ENCODE measurements at places on chromosomes 16 and 17.

DNA sequence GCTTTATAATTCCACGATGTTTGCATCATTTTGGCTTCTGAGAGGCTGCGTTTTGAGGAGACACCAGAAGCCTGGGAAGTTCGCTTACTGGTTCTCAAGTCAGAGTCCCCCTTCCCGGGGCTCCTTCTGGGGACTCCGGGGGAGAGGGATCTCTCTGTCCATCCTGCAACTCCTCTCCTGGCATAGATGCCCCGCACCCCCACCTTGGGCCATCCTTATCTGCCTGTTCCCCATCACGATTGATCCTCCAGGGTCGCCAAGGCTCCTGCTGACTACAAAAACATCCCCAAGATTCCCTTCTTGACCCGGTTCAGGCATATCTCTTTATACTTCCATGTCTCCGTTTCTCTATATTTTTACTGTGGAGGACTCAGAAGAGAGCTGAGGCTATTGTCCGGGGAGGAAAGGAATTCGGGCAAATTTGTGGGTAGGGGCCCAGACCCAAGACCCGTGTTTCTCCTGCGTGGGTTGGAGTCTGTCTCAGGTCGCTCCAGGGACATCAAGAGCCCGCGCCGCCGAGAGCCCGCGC is 18.4 kb upstream of the HOXB13 start:
- no peak for DNase-seq

- DNase-seq: no peak
Observed at GRCh38 chr16:17632667-17633066, 161.9 kb upstream of the XYLT1 start.

- peak; percentile 47 for DNase-seq
Observed at GRCh38 chr17:5706577-5707210, 122.4 kb upstream of the NLRP1 start.

DNA sequence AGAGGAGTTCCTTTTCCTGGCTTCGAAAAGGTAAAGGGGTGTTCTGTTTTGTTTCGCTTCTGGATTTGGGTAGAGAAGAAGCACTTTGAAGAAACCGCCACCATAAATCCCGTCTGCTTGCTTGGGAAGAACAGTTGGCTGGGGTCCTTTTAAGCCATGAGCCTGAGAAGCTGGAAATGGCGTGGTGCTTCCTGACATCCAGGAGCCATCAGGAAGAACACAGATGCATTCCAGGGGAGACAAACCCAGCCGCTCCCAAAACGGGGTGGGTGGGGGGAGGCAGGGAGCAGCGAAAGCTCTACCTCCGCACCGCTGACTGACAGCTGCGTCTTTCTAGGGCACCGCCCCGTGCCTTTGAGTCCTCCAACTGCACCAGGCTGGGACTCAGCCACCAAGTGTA is 91.6 kb downstream of the ZDHHC7 start:
- DNase-seq: no peak

- no peak for DNase-seq
Observed at GRCh38 chr16:27786221-27786922, 236.4 kb downstream of the KATNIP start.

GRCh38 chr16:31347445-31347844 is 7.5 kb upstream of the ITGAX start:
- no peak for DNase-seq

- DNase-seq: no peak
Observed at GRCh38 chr16:84294531-84295142, at the start of gene WFDC1. WFDC1 (plus strand) TSS chr16:84294878; CDS start chr16:84294972, 94 bp downstream.

- no peak for DNase-seq
Observed at GRCh38 chr17:58310511-58311428, 17.8 kb downstream of the TSPOAP1 start.

GRCh38 chr17:75819678-75820077 is 24.5 kb downstream of the UNC13D start:
- DNase-seq: no peak

DNA sequence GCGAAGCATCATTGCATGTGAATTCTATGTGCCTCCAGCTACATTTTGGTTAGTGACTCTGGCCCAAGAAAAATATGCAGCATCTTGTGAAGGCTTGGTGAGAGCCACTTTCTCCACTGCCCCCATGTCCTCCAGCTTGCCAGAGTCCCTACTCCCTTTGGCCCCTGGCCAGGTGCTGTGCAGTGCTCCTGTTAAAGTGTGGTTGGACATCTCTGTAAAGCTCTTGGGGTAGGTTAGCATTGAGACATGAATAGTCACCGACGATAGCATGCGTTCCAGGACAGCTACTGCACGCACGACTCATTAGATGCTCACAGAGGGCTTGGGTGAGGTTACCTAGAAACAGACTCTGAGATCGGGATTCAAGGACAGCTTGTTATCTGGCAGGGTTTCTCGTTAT is 48.6 kb downstream of the FOXL1 start:
- no peak for DNase-seq

DNA sequence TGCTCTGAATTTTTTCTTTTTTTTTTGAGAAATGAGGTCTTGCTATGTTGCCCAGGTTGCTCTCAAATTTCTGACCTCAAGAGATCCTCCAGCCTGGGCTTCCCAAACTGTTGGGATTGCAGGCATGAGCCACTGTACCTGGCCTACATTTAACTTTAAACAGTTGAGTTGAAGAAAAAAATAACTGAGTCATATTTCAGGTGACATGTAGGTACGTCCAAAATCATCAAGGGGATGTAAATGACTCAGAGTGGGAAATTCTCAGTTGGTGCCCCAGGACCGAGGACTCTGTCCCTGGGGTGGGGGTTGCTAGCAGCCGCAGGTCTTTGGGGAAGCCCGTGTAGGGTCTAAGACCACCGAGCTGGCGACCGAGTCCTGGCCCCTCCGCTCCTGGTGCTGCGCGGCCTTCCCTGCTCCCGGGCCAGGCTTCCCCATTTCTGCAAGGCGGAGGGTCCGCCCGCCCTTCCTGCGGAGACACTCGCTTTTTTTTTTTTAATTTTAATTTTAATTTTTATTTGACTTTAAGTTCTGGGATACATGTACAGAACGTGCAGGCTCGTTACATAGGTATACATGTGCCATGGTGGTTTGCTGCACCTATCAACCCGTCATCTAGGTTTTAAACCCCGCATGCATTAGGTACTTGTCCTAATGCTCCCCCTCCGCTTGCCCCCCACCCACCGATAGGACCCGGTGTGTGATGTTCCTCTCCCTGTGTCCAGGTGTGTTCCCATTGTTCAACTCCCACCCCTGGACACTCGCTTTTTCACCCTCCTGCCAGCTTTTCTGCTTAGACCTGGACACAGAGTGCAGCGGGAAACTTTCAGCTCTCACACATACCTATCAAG is 12.7 kb upstream of the N4BP1 start:
- DNase-seq: no peak

DNA sequence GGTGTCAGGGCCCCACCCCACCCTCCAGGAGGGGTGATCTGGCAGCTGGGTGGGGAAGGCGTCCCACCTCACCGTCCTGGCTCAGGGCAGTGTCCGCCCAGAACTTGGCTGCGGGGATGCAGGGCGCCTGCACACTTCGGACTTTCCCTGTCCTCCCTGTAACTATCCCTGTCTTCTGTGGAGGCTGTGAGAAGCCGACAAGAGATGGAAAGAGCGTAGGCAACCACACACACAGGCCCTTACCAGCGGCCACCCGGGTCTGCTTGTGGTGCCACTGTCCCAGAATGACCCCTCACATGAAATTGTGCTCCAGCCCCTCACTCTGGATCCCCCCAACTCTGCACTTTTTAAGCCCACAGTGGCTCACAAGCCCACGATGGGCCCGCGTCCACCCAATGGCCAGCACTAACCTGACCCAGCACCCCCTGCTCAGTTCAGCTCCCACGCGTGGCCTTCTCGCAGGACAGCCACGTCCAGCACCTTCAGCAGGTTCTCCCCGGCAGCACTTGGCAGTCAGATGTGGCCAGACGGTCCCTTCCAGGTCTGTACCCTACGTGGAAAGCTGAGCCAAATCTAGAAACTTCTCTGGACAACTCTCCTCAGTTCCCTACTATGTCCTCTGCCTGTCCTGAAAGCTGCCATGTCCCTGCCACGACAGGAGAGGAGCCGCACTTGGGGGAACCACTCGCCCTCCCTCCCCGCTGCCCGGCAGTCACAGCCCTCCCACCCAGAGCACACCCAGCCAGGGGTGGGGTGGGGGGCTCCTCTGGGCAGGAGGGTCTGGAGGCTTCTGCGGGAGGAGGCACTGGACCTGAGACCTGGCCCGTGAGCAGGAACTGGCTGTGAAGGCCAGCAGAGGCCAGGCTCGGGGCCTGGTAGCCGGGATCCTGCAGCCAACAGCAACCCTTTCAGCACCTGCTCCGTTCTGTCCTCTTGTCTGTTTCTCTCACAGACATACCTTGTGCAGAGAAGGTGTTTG is 38.0 kb downstream of the PEMT start:
- DNase-seq: no peak

GRCh38 chr16:79158337-79158736 is 442.2 kb downstream of the MAF start:
- DNase-seq: no peak

DNA sequence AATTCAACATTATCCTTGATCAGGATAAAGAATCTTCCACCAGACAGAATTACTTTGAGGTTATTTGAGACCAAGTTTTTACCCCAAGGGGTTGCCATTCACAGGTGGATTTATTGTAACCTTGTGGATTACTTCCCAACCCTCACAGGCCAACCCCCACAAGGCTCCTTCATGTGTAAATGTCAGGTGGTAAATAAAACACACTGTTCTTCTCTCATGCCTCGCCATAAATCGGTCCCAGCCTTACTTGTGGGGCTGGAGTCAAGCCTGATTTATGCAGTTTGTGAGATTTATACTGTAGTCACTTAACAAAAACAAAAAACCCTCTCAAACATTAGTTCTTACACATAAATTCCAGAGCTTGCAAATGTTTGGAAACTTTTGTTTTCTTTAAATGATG is 98.6 kb upstream of the IRX3 start:
- DNase-seq: no peak

GRCh38 chr17:77606146-77606864 is 352.2 kb upstream of the TNRC6C start:
- DNase-seq: no peak

DNA sequence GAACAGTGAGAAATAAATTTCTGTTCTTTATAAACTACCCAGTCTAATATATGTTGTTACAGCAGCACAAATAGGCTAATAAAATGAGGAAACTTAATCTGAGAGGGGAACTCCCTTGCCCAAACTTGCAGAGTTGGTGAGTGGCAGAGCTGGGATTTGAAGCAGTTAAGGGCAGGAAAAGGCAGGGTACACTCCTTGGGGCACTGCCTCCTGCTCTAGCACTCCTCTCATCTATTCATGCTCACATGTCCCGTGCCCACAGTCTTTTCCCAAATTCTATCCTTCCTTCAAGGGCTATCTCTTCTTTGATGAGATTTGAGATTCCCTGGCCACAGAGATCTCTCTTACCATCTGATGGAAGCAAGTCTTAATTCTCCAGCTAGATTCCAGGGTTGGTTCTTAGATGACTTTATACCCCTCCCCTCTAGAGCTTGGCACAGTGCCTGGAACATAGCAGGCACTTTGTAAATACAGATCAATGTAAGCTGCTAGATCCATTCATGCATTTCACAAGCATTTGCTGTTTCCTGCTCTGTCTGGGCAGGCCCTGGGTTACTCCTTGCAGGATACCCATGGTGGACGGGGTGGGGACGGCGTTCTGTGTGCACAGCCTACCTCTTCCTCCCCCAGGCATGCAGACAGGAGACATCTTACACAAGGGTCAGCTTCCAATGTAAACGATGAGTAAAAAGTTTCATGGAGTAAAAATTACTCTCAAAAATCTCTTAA is 39.2 kb upstream of the ABCC12 start:
- DNase-seq: no peak

- peak; percentile 20 for DNase-seq
Observed at GRCh38 chr17:7046127-7046724, 2.3 kb upstream of the SLC16A11 start.

GRCh38 chr17:58283674-58284612 is 3.2 kb upstream of the MPO start:
- no peak for DNase-seq

- peak; percentile 81 for DNase-seq
Observed at GRCh38 chr17:75848523-75849278, 4.5 kb upstream of the UNC13D start.

DNA sequence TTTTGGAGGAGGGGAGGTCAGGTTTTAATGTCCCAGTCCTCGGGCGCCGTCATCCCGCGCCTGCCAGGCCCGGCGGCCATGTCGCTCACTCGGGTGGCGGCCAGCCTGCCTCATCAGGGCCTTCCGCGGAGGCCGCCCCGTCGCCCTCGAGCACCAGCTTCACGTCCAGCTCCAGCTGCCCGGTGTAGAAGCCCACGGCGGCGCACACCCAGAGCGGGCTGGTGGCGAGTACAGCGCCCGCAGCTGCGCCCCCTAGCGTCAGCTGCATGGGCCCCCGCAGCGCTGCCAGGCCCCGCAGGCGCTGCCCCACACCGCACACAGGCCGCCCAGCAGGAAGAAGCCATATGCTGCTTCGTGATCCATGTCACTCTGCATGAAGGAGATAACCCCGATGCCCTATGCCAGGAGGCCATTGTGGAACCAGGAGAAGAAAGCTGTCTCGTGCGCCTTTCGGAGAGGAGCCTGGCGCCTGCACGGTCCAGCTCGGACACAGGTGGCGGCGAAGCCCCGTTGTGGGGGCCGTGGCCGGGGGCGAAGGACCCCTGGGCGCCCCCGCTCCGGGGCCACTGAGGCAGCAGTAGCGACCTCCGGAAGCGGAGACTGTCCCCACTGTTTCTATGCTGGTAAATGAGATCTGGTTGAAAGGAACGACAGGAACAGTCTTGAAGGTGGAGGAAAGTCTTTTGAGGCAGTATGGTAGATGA is 9.6 kb downstream of the AP2B1 start:
- no peak for DNase-seq

DNA sequence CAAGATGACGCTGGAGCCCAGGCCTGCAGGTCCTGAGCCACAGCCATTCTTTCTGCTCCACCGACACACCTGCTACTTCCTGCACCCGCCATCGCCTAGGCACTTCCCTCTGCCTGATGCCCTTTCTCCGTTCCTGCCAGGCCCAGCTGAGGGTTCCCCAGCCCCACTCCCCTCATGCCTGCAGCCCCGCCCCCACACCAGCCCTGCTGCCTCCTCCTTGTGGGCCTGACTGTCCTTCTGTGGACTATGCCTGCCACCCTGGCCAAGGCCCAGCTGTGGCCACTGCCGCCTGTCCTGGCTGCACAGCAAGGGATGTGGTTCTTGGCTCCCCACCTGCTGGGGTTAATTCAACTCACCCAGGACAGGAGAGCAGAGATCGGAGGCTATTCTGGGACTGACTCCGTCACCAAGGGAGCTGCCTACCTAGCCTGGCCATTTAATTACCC is 7.5 kb downstream of the NATD1 start:
- DNase-seq: no peak

Data from effector CD4-positive, alpha-beta T cell (primary cell).